Right lobe of liver (tissue), 6 donors: ENCODE measurements at places on chromosomes 12 and 14.
A peak's percentile ranks its signal among the peaks of the same experiment; 100 is the strongest.

GRCh38 chr14:105881021-105881930, 354.9 kb downstream of the TMEM121 start:
- DNase-seq: peak; percentile 11

- no peak for DNase-seq
Measured at GRCh38 chr12:72989458-72989947, 717.3 kb downstream of the TRHDE start.

GRCh38 chr14:22908601-22909000, 10.3 kb downstream of the RBM23 start:
- DNase-seq: no peak

DNA sequence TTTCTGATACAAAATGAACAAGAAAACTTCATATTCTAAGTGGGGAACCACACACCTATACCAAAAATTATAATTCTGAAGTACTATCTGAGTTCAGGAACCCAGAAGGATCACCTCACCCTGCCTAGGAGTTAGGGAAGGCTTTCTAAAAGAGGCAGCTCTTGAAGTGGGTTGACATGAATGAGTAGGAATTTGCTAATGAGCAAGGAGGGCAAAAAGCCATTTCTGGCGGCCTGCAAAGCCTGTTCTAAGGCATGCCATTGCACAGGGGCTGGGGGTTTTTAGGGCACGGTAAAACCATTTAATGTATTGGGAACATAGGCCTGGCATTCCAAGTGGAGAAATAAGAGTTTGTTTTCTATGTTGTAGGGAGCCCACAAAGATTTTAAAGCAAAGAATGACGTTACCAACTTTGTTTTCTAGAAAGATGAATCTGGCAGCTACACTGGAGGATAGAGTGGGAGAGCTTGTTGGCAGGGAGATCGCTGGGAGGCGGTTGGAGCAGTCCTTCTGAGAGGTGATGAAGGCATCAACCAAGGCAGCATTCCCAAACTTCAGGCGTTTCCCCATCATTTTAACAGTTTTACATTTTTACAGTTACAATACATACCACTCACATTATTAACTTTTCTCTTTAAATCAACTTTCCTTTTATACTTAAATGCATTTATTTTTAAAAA, 14.1 kb downstream of the IFT43 start:
- no peak for DNase-seq

DNA sequence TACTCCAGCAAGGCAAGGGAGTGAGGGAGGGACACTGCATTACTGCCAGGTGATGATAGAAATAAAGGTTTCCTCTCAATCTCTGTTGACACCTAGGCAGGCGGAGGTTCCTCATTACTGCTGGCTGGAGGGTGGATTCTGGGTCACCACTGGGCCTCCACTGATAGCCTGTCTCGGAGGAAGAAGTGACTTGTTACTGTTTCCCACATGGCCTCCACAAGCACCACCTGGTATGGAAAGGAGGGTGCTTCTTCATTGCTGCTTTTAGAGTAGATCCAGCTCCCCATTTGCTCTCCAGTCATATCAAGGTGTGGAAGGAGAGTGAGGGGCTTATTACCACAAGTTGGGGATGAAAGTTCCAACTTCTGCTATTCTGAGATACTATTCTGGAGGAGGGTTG, 6.4 kb downstream of the PRR4 start:
- no peak for DNase-seq

- no peak for DNase-seq
Measured at GRCh38 chr12:30706476-30706875, 10.8 kb upstream of the IPO8 start.

DNA sequence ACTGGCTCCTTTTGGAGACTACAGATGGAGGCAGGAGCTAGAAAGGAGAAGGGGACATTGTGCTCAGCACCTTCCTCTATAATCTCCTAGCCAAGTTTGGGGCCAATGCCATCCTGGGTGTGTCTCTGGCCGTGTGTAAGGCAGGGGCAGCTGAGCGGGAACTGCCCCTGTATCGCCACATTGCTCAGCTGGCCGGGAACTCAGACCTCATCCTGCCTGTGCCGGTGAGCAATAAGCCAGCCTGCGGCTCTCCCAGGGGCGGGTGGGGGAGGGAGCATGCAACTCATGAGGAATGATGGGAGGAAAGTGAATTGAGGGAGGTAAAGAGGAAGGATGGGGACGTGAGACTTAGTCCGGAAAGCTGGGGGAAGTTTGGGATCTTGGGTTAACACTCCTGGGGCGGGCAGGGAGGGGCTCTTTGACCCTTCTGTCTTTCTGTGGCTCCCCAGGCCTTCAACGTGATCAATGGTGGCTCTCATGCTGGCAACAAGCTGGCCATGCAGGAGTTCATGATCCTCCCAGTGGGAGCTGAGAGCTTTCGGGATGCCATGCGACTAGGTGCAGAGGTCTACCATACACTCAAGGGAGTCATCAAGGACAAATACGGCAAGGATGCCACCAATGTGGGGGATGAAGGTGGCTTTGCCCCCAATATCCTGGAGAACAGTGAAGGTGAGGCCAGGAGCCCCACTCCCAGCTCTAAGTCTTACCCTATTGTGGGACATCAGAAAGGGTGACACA, 3.3 kb downstream of the ENO2 start:
- DNase-seq: no peak

GRCh38 chr12:14607568-14607967, 39.9 kb upstream of the PLBD1 start:
- no peak for DNase-seq

GRCh38 chr12:40970320-40970907, 217.7 kb upstream of the PDZRN4 start:
- no peak for DNase-seq

DNA sequence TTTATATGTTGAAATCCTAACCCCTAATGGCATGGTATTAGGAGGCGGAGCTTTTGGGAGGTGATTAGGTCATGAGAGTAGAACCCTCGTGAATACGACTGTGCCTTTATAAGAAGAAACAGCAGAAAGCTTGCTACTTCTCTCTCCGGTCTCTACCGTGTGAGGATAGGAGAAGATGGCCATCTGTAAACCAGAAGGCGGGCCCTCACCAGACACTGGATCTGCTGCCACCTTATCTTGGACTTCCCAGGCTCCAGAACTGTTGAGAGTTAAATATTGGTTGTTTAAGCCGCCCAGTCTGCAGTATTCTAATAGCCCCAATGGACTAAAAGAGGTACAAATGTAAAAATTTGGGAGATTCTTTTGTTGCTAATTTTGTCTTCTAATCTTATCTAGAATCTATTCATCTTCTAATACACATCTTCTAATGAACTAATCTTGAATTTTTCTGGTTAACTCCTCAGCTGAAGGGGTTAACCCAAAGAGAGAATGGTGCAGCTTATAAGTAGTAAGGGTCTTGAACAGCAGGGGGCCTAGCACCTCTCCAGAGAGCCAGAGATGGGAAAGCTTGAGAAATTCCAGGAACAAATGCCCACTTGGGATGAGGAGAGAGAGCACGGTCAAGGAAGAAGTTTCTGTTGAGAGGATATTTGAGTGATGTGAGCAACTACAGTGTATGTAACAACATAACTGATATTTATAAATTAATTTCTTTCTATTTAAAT, 264.0 kb upstream of the GRIP1 start:
- DNase-seq: no peak

DNA sequence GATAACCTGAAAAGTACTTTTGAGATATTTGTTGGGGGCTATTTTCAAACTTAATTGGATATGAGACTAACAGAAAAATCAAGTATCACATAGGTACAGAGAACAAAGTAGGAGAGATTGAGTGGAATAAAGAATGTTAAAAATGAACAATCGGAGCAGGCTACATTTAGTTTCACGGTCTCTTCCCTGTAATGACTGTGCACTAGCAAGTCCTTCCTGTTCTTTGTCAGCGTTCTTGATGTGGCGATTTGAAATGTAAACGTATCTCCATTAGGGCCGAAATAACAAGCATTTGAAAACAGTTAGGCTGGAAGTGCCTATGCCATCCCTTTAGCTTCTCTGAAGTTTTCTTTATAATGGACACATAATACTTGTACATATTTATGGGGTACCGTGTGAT, 31.0 kb downstream of the SLC25A29 start:
- DNase-seq: no peak

DNA sequence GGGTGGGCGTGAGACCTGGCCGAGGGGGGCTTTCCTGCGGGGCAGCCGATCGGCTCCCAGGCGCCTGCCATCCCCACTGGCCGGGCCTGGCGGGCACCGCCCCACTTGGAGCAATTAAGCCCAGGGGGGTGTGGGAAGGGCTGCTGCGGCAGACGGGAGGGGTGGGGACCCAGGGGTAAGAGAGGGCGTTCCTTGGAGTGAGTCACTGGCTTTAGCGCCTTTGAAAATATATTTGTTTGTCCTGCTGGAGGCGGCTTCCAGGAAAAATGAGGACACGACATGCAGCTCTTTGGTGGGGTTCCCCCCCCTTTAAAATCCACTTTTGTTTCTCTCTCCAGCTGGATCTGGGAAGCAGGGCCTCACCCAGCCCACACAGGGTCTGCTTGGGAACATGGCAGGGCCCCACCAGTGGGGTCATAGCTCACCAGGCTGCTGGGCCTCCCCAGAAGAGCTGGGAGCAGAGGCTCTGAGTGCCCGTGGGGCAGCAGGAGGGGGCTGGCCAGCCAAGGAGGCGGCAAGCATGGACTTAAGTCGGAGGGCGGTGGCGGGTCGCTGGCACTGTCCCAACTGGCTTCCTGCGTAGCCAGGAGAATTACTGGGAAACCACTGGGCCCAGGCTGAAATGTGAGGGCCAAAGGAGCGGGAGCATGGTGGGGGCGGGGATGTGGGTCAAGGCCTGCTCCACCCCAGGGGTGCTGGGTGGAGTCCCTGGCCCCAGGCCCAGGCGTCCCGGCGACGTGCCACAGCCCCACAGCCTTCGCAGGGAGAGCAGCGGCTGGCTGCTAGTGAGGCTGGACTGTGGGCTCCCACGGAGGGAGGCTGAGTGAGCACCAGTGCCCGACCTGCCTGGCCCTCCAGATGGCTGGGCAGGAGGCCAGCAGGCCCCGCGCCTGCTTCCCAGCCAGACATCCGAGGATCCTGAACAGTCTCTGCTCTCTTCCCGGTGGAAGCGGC, 128.0 kb downstream of the RFLNA start:
- peak; percentile 92 for DNase-seq

DNA sequence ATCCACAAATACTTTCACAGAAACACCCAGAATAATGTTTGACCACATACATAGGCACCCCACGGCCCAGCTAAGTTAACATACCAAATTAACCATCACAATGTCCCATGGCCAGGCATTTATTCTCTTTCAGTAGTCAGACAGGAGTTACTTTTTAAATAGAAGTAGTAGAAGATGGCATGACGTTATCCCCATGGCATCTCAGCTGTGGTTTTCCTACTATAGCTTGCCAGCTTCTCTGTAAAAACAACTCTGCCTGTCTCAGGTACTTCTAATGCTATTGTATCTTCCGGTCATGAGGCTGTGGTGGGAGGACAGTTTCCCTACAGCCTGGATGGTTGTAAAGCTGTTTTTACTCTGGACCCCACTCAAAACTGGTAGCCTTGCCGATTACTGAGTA, 19.3 kb downstream of the CTSG start:
- DNase-seq: no peak

GRCh38 chr14:79395061-79395460, 816.2 kb downstream of the DIO2 start:
- DNase-seq: no peak

- DNase-seq: peak; percentile 30
Measured at GRCh38 chr14:102445641-102446040, 63.9 kb downstream of the ANKRD9 start.

- no peak for DNase-seq
Measured at GRCh38 chr12:14479004-14479403, 88.7 kb downstream of the PLBD1 start.

- DNase-seq: no peak
Measured at GRCh38 chr12:52846356-52846970, 2.3 kb downstream of the KRT78 start.

GRCh38 chr14:51069055-51069454, 25.9 kb downstream of the TRIM9 start:
- no peak for DNase-seq

GRCh38 chr14:95530473-95531276, 4.2 kb upstream of the GLRX5 start:
- DNase-seq: no peak

DNA sequence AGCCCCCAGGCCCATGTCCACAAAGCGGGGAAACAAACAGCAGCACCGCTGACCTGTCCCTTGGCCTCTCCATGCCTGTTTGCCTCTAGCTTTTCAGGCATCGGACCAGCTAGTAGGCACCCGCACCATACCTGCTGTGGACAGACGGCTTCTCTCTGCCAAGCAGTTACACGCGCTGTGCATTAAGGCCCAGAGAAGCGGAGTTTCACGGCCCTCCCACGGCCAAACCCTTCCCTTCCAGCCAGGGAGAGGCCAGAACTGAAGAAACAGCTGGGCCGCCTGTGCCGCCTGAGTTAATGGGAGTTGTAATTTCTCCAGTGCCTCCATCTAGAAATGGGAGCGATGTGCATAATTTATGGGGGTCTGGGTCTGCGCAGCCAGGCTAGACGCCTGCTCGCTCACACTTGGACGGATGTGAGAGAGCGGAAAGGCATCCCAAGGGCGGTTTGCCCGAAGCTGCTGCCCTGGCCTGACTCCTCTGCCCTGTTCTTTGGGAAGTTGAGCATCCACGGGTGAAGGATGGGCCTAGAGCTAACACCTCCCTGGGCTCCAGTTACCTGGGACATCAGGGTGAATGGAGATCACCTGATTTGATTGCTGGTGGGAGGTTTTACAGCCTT, 89.7 kb upstream of the BCL11B start:
- DNase-seq: no peak

DNA sequence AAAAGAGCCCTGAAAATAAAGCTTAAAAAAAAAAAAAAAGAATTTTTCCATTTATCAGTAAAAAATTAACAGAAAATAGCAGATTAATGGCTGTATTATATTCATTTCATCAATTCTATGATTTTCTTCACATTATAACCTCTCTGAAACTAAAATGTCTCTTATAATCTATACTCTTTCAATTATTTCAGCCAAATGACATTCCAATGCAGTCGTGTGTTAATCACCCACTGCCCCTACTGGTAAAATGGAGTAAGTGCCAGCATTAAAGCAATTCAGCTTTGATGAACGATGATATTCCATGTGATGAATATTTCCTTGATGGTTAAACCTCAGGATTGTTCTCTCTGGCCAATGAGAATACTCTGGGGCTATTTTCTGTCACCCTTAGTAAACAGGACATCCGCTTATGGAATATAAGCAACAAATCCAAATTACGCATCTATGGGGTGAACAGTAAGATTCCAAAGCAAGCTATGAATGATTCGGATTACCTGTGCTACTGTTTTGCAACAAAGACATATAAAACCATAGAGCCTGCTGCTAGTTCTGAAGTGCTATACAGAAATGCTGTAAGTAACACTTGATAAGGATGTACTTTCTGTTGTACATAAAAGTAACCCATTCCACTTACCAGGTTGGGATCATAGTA, 20.3 kb upstream of the SYCP3 start:
- DNase-seq: no peak

GRCh38 chr12:76206039-76206676, 121.7 kb upstream of the NAP1L1 start:
- DNase-seq: no peak

GRCh38 chr12:125149160-125150108, 84.2 kb downstream of the AACS start:
- no peak for DNase-seq
